ENCODE measurements at places on chromosomes 12 and 14. TPM values are rescaled to one million over a fixed set of nuclear protein-coding genes. Genes with fewer than 3 reads are reported as not detected.

CEP170B gene
- 53.3 TPM for total RNA-seq

DCP1B gene
- total RNA-seq = 11.5 TPM

OGFOD2 gene
- 10.4 TPM for total RNA-seq

- no peak overlapping the region for H3K27ac ChIP-seq
- H3K36me3 ChIP-seq = no peaks in the 10 kb centered on the region
- no peak overlapping the region for H3K4me3 ChIP-seq
These were observed 156.7 kb upstream of the RASSF8 start for GRCh38 chr12:25801734-25802133.

All from suprapubic skin (tissue), 4 donors.